Progenitor cell of endocrine pancreas (in vitro differentiated cells): ENCODE measurements at places on chromosomes 16 and 17.
A peak's percentile ranks its signal among the peaks of the same experiment; 100 is the strongest.

GRCh38 chr17:41625602-41626001 is 1.2 kb upstream of the KRT17 start:
- DNase-seq, result no peak

GRCh38 chr17:58270476-58271215 is 10.1 kb downstream of the MPO start:
- DNase-seq, result no peak

DNA sequence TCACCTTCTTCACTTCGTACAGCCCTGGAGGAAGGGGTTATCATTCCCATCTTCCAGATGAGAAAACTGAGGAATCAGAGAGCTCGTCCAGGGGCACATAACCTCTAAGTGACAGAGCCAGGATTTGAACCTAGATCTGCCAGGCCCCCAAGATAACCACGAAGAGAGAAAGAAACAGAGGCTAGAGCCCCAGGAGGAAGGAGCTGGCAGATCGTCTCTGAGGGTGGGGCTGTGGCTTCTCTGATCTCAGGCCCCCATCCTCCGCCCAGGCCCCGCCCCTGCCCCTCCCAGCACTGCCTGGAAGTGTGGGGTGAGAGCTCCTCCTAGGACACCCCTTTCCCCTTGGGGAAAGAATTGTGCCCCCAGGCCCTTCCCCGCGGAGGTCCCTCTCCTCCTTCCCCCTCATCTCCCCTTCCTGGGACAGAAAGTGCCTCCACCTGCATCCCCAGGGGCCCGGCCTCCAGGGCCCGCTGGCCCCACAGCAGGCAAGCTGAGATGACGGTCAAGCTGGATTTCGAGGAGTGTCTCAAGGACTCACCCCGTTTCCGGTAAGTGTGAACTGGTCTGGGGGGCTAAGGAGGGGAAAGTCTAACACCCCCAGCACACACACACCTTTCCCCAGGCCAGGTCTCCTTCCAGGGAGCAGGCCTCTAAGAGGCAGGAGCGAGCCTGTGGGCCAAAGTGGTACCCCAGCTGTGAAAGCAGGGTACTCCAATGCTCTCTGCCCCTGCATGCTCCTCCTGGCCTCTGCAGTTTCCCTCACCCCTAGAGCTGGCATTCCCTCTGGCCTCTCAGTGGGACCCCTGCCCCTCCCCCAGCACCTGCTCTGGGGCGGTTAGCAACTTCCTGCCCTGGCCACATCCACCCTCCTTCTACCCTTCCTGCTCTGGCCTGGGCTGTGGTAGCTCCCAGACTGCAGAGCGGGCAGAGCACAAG is at the start of gene ACAP1:
TSS of gene ACAP1 (plus strand) at position 290 of the 936 bp plus-strand sequence. CDS start at position 496, 206 bp downstream.
- DNase-seq, result no peak

GRCh38 chr17:50200457-50201275 is 765 bp downstream of the COL1A1 start:
- DNase-seq, result peak; percentile 79

DNA sequence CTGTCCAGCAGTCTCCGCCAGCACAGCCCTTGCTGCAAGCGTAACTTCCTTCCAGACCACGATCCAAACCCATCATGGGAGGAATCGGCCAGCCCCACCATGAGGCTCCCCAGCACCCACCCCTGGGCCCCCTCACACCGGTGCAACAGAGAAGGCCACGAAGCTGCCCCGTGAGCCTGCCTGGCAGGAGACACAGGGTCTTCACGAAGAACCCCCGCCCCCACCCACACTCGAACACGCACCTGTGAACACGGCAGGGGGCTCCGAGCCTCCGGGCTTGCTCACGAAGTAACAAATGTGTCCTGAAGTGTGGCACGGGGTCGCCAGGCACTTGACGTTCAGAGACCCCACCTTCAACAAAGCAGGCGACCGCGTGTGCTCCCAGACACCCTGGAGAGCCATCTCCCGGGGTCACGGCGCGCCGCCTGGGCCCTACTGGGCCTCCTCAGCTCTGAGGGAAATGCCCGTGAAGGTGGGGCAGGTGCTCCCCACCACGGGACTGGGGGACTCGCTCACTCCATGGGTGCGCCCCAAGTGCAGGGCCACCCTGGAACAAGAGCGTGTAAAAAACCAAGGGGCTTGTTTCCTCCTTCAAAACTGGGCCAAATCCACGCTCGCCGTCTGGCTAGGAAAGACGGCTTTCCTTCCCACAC is 7.6 kb downstream of the HAGH start:
- no peak for DNase-seq

GRCh38 chr17:61393550-61393903 is 6.1 kb upstream of the TBX2 start:
- no peak for DNase-seq

- DNase-seq, result no peak
These were observed 25.3 kb downstream of the RPH3AL start for GRCh38 chr17:327296-327695.

DNA sequence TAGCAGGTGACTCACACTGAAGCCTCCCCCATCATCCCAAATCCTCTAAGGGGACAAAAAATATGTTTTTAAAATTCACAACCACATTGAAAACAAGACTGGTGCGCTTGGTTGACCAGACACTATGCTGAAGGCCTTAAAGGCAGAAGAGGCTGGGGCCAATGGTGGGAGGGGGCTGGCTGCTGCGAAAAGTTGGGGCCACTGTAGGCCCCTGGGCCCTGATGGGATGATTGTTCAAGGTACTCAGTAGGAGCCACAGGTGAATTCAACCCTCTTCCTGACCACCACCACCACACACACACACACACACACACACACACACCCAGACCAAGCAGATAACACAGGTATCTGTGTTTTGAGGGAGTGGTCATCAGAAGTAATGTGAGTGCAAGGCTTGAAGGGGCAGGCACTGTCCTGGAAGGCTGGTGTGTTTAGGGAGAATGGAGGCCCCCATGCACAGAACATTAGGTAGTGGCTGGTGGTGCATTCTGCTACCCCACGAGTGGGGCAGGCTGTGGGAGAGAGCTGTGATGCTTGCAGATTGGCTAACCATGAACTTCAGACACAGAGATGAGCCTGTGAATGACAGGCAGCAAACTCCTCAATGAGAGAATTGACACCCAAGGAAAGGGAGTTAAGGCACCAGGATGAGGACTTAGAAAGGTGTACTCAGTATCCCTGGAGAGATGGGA is 55.0 kb downstream of the NT5M start:
- DNase-seq, result no peak

DNA sequence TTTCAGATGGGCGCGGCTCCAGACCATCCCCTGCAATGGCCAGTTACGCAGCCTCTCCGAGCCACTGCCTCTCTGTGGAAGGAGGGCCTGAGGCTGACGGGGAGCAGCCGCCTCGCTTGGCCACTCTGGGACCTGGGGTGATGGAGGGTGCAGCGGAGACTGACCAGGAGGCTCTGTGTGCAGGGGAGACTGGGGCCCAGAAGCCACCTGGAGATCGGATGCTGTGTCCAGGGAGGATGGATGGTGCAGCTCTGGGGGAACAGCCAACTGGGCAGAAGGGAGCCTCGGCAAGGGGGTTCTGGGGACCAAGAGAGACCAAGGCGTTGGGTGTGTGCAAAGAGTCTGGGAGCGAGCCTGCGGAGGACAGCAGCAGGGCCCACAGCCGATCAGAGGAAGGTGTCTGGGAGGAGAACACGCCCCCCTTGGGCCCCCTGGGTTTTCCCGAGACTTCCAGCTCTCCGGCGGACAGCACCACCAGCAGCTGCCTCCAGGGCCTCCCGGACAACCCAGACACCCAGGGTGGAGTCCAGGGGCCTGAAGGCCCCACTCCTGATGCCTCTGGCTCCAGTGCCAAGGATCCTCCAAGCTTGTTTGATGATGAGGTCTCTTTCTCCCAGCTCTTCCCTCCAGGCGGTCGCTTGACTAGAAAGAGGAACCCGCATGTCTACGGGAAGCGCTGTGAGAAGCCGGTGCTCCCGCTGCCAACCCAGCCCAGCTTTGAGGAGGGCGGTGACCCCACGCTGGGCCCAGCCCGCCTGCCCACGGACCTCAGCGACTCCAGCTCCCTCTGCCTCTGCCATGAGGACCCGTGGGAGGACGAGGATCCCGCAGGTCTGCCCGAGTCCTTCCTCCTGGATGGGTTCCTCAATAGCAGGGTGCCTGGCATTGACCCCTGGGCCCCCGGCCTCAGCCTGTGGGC is 17.4 kb upstream of the ZFPM1 start:
- no peak for DNase-seq

DNA sequence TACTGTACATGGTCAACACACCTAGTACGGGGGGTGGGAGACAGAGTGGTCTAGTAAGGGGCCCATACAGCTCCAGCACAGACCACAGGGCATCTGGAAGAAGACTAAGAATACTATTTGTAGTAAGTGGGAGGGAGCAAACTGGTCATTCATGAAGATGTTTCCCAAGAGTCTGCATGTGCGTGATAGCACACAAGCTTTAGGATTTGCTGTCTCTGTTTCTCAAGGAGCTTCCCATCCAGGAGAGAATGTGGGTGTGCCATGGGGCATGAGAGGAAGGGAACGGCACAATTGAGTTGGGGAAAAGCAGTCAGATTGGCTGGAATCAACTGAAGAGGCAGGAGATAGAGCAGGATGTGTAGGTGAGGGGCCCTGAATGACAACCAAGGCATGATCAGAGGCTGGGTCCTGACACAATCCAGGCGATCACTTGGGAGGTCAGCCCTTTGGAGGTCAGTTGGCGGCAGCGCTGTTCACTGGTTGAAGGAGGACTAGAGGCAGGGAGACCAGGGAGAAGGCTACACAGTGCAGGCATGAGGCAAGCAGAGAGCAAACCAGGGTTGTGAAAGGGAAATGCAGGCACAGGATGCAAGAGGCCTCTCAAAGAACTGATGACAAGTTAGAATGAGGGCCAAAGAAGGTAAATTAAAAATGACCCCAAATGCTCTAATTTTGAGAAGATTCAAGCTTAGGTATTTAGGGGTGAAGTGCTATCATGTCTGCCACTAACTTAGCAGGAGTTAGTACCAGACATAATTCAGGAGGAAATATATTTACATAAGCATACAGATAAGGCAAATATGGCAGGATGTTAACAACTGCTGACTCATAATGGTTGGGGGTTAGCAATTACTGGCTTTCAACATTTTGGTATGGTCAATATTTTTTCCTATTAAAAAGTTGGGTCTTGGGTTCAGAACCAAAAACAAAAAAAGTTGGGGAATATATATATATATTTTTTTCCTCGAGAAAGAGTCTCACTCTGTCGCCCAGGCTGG is 10.3 kb downstream of the UBE2O start:
- DNase-seq, result no peak

DNA sequence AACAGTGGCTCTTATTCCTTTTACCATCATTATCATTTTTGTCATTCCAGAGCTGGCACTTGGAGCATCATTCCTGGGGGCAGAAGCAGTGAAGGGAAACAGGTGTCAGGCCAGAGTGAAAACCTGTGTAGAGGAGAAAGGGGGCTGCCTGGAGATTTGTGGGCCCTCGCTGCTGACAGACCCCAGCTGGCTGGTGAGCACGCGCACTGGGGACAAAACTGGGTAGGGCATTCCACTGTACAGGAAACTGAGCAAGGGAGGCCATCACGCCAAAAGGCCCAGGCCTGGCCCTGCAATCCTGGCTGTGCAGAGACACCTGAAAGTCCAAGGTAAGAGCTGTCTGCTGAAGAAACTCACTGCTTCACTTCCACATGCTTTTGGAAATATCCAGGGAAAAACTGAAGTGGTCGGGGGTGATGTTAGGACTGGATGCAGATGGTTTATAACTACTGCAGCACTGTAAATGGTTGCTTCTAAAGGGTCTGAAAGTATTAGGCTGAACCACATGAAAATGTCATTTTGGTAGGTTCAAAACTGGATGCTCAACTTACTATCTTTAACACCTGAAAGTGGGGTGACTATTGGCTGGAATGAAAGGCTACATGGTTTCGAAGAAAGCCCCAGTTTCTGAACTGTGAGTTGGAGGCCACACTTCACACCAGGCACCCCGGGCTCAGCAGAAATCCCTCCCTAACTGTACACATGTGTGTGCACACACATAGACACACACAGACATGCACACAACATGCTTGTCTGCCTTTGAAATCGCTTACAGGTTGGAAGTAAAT is 225.0 kb downstream of the C16orf78 start:
- no peak for DNase-seq

- no peak for DNase-seq
These were observed 14.2 kb upstream of the SLC52A1 start for GRCh38 chr17:5049314-5049841.

DNA sequence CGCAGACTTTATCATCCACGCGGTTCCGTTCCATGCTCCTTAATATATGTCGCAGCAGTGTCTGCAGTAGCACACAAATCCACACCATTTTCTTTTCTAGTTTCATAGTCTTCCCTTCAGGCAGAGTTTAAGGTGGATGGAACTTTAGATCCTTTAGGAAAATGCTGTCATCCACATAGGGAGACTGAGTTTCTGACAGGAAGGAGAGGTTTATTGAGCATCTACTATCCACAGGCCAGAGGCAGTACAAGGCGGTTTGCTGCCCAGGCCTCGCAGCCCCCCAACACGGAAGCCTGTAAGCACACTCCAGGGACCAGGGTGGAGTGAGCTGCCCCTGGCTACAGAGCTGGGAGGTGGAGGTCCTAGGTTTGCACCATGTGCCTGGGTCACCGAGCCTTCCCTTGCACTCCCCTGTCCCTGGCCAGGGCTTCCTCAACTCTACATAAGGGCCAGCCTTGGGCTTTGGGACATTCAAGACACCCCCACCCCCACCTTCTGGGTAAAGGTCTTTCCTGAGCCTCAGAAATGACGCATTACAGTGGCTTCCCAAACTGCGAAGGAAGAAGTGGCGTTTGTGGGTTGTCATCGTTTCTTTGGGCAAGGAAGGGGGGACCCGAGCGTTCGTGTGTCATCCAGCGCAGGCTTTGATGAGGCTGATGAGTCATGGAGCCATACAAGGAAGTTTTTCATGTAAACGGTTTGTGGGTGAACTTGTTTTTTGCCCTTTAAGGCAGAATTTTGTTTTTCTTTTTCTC is 146.5 kb upstream of the PLCG2 start:
- no peak for DNase-seq

DNA sequence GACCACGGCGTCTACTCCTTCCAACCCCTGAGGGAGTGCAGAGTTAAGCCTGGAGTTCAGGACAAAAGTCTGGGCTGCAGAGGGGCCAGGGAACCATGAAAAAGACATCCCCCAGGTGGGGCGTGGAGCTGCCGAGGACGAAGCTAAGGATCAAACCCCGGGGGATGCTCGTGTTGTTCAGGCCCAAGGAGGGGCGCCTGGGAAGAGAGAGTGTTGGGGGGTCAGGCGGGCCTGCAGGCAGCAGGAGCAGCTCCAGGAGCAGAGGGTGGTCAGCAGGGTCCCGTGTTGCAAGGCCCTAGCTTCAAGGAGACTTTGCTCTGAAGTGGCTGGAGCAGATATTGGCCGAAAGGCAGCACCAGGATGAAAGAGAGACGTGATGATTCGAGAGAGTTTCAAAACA is 26.7 kb downstream of the NECAB2 start:
- DNase-seq, result no peak

- no peak for DNase-seq
These were observed 10.8 kb downstream of the POLR2C start for GRCh38 chr16:57473176-57473840.

DNA sequence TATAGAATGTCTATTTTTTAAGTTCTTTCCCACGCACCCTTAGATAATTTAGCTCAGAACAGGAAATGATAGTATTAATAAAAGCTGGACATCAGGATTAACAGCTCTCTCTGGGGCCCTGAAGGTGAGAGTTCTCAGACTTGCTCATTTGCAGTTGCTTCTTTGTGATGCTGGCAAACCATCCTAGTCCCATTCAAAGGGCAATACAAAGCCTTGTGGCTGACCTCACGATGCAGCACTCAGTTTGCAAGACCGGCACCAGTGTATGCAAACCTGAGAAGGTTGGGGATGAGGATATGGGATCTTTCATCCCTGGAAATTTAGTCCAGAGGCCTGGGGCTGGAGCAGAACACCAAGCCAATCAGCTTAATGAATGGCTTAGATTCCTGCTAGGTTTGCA is 29.3 kb downstream of the STH start:
- no peak for DNase-seq

- no peak for DNase-seq
These were observed 121.5 kb downstream of the CCDC182 start for GRCh38 chr17:57623620-57624019.
